ENCODE measurements at places on chromosomes 5 and 9.

GRCh38 chr9:93974151-93974550 lies 19.0 kb upstream of the BARX1 start:
- DNase-seq = no peak

DNA sequence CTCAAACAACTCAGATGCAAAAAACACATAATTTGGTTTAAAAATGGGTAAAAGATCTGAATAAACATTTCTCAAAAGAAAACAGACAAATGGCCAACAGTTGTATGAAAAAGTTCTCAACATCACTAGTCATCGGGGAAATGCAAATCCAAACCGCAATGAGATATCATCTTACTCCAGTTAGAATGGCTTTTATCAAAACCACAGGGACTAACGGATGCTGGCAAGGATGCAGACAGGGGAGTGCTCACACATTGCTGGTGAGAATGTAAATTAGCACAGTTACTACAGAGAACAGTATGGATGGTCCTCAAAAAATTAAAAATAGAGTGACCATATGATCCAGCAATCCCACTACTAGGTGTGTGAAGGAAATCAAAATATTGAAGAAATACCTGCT lies 589.1 kb upstream of the ADAMTS16 start:
- DNase-seq = no peak

GRCh38 chr5:72096602-72097188 lies 10.6 kb upstream of the MAP1B start:
- no peak for DNase-seq

DNA sequence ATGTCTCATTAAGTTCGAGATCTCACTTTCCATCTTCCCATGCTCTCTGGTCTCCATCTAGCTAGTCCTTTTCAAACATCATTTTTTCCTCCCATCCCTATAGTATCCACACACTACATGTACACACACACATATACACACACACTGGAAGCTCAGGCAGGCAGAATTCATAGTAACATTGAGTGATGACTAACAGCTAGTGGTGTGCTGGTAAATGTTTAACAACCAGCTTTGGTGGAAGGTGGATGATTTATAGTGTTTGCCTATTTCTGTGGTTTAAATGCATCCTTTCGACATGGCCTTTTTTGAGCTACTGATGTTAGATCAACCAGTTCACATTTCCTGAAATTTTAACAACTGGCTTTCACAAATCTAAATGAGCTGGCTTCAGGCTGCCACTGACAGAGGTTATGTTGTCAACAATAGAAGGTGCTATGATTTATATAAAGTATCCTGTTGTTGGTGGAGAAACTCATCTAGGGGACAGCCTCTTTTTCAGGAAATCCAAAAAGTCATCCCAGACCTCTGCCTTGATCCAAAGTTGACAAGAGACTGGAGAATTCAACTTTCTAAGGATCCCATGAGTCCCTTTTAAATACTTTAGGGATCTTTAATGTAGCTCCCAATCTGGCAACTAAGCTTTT lies 117.8 kb downstream of the CCDC192 start:
- DNase-seq = no peak

DNA sequence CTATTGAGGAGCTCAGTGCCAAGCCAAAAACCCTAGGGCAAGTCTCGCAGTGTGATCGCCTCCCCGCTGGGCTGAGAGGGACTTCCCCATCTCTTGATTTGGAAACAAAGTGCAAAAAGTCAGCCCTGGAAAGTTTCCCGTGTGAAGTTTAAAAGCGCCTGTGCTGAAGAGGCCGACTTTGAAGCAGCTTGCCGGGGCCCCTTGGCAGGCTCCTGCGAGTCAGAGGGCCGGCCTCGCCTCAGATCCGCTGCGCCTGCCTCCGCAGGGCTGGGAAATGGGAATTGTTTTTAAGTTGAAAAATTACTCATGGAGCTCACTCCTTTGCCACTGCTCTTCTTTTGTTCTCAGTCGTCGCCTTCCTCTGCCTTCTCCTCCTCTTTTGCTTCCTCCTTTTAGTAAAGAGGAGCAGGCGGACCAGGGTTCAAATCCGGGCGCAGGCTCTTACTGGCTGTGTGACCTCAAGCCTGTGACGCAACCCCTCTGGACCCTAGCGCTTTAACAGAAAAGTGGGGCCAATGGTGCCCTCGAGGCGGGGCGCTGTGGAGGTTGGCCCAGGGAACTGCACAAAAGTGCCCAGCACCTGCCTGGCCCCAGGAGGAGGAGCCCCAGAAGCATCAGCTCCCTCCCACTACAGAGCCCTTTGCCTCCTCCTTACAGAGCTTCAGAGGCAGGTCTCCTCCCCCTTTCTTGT lies 14.7 kb upstream of the LHX2 start:
- no peak for DNase-seq

GRCh38 chr9:78441822-78442431 lies 145.0 kb downstream of the PSAT1 start:
- DNase-seq = no peak

GRCh38 chr9:134041649-134041962 lies 16.3 kb downstream of the BRD3OS start:
- DNase-seq = no peak

GRCh38 chr5:110354915-110355644 lies 371.4 kb downstream of the TMEM232 start:
- DNase-seq = no peak

- DNase-seq = no peak
These were observed 2.8 kb downstream of the PURA start for GRCh38 chr5:140116716-140117115.

- peak; percentile 13 for DNase-seq
These were observed 152.5 kb downstream of the RNF180 start for GRCh38 chr5:64318175-64318574.

DNA sequence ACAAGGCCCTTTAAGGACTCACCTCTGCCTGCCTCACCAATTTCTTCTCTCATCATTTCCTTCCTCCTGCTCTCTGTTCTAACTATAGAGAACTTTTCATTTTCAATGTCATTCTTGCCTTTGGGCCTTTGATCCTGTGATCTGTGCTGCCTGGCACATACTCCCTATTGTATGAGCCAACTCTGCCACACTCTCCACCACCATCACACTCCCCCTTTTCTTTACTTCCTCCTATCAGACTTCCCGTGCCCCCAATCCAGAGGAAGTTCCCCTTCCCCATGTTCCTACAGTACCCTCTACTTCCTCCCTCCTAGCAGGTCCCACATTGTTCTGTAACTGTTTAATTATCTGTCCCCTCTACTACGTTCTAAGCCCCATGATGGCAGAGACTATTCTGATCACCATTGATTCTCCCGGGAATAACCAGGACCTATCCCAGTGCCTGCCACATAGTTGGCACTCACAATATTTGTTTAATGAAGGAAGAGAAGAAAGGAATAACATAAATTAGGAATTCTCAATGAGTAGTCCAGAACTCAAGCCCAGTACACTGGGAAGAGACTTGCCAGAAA lies 27.5 kb downstream of the ADAM19 start:
- DNase-seq = no peak

- no peak for DNase-seq
These were observed 53.9 kb upstream of the TNFAIP8 start for GRCh38 chr5:119301906-119302305.

DNA sequence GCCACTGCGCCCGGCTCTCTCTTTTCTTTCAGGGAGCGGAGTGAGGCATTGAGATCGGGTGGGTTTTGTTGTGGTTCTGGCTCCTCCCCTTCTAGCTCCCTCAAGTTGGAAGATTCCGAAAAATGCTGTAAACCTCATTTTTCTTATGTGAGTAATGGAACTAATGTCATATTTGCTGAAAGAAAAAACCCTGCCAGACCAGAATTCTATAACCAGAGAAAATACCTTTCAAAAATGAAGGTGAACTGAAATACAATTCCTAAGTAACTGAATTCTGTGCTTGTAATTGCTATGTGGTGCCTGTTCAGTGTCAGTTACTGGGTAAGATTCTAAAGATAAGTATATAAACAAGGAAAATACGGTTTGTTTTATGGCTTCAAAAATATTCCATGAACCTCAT lies 30.9 kb upstream of the CDK20 start:
- no peak for DNase-seq

DNA sequence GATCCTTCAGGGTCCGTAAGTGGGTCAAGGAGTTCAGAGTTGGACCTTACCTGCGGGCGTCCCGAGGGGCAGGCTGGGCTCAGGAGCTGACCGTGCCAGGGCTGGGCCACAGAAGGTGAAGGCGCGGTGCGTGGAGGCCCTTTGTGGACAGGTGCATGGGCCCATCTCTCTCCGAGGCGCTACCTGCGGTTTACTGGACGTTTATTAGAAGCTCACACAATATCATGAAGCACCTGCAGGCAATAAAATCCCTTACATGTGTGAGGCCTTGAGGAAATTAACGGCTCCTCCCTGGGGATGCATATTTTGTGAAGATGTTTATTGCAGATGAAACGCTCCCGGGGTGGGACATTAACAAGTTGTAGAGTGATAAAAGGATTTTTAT lies 79.8 kb upstream of the LMX1B start:
- no peak for DNase-seq

DNA sequence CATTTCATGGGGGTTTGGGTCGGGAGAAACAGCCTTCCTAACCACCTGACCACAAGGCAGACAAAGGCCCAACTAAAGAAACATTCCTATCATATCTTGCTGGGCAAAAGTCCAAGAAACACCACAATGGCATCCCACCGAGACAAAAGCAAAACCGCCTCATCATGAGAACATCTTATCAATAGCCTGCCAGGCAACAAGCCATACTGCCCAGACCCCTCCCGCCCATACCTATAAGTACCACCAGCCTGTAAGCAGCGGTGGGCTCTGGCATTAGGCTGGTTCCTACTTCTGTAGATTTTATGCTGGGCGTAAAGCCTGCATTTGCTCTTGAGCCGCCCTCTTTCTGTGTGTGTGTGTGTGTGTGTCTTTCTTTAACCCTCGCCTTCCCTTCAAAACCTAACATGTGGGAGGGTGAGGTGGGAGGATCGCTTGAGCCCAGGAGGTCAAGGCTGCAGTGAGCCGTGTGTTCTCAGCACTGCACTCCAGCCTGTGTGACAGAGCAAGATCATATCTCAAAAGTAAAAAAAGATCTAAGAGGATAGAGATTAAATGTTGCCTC lies 56.9 kb downstream of the PDE6A start:
- peak; percentile 26 for DNase-seq

DNA sequence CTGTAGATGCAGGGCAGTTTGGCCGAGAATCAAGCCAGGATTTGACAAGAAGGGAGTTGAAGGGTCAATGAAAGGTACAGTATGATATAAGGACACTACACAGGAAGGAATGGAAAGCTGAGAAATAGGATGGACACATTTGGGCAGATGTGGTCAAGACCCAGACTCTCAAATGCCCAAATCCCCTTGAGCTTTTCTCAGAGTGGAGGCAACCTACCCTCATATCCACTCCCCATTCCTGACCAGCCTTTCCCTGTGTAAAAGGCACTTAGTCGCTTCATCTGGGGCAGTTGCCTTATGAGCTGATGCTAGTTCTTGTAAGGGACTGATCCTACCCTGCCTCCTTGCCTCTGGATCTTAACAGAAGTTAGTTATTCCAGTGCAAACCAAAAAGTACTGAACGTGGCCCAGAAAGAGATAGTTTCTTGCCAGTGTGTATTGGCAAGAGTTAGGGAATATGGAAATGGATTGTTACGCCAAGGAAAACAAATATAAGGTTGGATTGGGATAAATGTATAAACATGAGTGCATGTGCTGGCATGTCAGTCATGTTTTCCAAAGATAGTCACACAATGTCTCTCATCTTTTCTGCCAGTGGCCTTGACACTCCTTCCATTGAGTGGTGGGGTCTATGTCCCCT lies 4.1 kb upstream of the MCCC2 start:
- no peak for DNase-seq

DNA sequence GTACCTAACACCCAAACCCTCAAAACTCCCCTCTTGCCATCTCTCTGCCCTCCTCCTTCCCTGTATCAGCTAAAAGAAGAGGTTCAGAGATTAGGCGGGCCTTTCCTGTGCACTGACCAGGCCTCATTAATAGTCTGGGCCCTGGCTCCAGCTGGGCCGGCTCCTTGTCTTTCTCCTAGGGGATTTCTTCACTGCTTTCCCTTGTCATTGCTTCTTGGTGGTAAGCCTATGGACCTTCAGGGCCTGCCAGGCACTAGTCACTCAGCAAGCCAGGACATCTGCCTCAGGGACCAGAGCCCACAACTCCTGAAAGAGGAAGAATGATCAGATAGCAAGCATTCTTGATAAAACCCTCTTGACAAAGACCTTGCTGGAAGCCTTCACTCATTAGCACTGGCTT lies 50.9 kb downstream of the MRRF start:
- no peak for DNase-seq

- DNase-seq = no peak
These were observed 52.1 kb downstream of the GDNF start for GRCh38 chr5:37787742-37788141.

DNA sequence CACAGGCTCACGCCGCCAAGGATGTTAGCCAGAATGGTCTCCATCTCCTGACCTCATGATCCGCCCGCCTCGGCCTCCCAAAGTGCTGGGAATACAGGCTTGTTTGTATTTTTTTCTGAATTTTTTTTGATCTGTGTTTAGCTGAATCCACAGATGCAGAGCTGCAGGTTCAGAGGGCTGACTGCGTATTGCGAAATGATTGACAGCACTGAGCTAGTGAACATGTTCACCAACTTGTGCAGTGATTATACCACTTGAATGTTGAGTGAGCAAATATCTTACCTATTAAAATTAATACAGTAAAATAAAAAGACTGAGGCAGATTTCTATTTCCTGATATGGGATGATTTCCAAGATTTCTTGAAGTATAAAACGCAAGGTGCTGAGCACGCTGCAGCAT lies 123.1 kb upstream of the PHYKPL start:
- no peak for DNase-seq

DNA sequence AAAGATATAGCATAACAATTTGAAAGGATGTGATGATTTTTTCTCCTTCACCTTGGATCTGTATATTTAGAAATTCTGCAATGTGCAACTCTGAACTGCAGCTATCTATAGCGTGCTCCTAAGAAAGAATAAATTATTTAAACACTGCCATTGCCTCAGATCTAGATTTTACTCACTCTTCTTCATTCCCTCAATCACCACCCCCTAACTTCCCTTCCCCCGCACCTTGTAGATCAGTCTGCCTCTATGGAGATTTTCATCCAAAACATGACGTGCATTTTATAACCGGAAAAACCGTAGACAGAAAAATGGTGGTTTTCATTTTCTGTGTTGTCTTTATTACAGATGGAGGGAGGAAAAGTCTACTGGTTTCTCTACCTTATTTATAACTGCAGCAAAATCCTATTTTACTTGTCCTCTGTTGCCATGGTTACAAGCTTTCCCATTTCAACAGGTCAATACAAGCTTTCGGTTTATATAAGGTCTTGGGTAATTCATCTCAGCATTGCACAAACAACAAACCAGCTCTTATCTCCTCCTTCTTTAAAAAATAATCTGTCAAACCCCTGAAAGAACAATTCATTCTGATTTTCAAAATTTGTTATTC lies 480.0 kb downstream of the TAF11L14 start:
- DNase-seq = no peak

- no peak for DNase-seq
These were observed 738.2 kb downstream of the BRINP1 start for GRCh38 chr9:118630931-118631595.

GRCh38 chr9:33329117-33329563 lies 38.8 kb downstream of the NFX1 start:
- no peak for DNase-seq

DNA sequence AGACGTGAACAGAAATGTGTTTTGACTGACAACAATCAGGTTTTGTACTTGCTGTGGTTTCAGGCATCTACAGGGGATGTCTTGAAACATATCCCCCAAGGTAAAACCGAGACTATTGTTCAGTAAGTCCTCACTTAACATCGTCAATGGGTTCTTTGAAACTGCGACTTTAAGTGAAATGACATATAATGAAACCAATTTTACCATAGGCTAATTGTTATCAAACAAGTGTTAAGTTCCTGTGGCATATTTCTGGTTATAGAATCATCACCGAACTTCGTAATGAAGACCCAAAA lies 16.4 kb upstream of the OMD start:
- no peak for DNase-seq
